ENCODE measurements at places on chromosomes 6 and 20.

DNA sequence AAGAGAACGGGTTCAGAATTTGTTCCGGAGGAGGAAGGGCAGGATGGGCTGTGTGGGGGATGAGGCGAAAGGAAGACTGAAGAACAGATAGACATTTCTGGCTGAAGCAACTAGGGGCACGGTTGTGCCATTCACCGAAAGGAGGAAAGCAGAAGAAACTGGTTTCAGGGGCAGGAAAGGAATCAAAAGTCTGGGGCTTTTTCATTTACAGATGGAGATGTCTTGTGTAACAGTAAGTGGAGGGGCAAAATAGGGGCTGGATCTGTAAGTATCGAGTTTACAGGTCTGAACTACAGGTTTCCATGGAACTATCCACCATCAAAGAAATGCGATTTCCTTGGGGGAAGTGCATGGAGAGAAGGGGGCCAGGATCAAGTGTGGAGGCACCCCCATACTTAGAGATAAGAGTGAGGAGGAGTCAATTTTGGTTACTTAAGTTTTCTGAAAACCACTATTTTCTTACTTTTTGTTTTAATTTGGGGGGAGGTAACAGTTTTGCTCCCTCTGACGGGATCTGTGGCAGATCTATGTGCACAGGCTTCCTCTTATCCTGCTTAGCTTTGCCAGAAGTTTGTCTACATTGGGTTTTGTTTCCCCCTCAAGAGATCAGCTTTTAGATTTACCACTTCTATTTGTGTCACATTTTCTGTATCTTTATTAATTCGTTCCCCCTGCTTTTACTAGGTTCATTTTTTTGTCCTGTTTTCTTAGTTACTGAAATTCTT is 120.1 kb downstream of the SLC23A2 start:
- no peak for DNase-seq

- no peak for DNase-seq
Measured at GRCh38 chr20:18981962-18982539, 168.5 kb downstream of the SCP2D1 start.

DNA sequence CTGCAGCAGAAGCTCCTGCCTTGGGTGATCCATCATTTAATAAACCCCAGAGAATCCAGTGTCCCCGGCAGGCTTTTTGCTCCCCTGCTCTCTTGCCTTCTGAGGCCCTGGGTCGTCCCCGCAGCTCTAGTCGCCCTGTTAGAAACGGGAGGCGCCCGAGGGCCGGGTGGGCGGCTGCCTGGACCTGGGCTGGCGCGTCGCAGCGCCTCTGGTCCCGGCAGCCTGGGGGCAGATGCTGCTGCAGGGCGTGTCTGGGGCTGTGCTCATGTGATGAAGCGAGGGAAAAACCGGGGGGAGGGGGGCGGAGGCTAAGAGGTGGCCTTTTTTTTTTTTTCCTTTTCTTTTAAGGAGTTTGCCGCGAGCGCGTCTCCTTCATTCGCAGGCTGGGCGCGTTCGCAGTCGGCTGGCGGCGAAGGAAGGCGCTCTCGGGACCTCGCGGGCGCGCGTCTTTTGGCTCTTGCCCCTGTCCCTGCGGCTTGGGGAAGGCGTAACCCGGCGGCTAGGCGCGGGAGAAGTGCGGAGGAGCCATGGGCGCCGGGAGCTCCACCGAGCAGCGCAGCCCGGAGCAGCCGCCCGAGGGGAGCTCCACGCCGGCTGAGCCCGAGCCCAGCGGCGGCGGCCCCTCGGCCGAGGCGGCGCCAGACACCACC is 394 bp downstream of the AKAP12 start:
- DNase-seq, result no peak

GRCh38 chr6:51706086-51706485 is 381.3 kb downstream of the PKHD1 start:
- no peak for DNase-seq

- no peak for DNase-seq
Measured at GRCh38 chr20:1626528-1627199, 6.9 kb upstream of the SIRPB1 start.

GRCh38 chr6:74551896-74552295 is 654.0 kb downstream of the COL12A1 start:
- no peak for DNase-seq

GRCh38 chr20:52349806-52350205 is 158.2 kb upstream of the ZFP64 start:
- DNase-seq, result no peak

DNA sequence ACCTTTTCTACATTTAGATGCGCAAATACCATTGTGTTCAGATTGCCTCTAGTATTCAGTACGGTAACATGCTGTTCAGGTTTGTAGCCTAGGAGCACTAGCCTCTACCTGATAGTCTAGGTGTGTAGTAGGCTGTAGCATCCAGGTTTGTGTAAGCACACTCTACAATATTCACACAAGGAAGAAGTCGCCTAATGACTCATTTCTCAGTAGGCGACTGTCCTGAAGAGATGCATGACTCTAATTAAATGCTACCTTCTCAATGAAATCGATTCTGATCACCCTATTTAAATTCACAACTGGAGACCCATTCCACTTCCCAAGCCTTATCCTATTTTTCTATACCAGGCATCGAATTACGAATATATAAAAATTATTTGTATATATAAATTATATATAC is 1.3 kb downstream of the MCUR1 start:
- no peak for DNase-seq

DNA sequence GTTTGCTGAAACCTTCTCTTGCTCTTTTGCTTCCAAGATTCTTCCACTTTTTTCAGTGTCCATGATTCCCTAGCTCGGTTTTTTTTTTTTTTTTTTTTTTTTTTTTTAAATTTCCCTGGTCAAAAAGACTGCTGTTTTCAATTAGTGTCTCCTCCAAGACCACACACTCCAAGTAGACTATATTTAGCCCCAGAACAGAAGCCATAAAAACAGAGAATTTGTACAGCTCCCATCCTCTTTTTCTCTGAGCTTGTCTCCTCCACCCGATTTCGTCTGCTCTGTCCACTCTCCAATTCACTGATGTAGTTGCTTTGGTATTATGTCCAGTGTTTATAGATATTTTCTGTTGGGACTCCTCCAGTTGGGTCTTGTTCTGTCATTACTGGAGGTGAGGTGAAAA is 37.6 kb downstream of the RSPH3 start:
- DNase-seq, result no peak

DNA sequence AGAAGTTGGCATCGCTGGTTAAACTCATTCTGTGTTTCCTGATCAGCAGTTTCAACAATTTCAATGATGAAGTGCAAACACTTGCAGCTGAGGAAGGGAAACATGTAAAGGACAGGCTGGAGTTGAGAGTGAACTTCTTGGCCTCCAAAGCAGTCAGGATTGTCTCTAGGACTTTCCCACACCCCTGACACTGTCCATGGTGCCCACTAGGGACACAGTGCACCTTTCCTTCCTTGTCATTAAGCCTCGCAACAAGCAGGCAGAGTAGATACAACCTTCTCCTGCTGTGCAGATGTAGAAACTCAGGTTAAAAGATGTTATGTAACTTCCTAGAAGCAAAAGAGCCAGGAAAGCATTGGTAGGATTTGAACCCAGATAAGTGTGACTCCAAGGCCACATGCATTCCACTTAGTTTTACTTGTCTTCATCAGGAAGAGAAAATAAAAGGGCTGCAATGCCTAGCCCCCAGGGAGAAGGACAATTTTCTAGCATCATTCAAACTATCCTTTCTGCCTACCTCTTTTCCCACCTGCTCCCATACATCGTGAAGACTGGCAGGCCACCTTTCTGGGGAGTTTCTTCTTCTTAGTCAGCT is 39.2 kb upstream of the IL17A start:
- no peak for DNase-seq

DNA sequence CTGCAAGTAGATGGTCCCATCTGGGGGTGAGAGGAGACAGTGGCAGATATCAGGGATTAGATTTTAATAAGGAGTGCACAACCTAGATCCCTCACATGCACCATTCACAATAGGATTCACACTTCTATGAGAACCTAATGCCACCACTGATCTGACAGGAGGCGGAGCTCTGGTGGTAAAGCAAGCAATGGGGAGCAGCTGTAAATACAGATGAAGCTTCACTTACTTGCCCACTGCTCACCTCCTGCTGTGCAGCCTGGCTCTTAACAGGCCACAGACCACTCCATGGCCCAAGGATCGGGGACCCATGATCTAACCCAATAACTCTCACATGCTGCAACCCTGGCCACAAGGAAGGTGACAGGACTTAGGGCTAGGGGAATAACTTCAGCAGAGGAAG is 75.4 kb downstream of the ZNF133 start:
- no peak for DNase-seq

DNA sequence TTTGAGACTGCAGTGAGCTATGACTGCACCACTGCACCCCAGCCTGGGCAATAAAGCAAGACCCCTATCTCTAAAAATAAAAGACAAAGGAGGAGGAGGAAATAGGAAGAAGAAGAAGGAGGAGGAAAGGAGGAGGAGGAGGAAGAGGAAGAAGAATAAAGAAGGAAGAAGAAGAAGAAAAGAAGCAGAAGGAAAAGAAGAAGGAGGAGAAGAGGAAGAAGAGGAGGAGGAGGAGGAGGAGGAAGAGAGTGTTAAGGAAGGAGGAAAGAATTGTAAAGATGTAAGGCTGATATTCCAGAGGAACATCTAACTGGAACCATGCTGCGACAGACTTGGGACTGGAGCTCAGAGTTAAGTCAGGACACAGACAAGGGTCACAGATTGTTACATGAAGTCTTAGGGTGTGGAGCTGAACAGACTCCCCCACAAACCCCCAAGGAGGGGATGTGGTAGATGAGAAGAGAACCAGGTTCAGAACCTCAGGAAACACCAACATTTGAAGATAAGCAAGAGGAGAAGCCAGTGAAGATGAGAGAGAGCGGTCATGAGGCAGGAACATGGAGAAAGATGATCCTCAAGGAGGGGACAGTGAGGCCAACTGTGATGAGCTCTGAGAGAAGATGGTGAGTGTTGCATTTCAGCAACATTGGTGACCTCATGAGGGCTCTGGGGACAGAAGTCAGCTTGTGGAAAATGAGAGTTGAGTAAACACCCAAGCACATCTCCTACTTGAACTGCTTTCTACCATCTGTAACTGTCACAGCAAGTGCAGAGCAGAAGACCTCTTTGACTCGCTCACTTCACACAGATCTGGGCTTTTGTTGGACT is 118.2 kb downstream of the CD164 start:
- DNase-seq, result no peak

DNA sequence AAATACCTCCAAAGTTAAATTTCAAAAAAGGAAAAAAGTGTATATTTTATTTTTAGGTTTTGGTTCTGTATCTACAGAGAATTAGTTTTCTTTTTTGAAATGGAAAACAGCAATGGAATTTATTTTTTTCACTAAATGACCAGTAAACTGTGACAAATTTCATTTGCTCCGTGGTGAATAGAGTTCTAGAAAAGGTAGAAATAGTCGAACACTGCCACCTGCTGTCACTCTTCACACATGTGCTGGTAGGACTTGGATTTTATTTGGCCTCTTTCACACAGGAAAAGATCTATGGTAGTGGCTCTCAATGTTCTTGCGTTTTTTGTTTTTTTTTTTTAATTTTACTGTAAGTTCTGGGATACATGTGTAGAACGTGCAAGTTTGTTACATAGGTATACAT is 312.5 kb downstream of the EYA4 start:
- no peak for DNase-seq

DNA sequence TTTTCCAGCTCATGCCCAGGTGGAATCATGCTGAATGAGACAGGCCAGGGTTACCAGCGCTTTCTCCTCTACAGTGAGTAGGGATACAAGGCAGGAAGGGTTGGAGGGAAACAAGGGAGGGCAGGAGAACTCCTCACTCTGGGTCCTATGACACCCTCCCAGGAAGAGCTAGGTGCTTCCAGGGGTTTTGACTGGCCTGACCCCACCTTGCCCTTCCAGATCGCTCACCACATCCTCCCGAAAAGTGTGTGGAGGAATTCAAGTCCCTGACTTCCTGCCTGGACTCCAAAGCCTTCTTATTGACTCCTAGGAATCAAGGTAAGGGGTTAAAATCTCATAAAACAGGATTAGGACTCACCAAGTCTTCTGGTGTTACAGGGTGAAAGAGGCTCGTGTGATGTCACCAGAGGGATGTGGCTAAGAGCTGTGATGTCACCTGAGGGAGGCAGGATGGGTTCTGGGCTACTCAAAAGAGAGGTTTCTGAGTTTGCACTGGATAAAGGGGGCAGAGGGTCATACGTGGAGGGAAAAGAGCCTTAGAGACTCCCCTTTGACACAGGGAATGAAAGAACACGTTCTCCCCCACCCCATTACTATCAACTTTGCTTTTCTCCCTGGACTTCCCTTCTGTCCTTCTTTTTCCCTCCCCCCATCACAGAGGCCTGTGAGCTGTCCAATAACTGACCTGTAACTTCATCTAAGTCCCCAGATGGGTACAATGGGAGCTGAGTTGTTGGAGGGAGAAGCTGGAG is 1.9 kb downstream of the APOM start:
- no peak for DNase-seq

DNA sequence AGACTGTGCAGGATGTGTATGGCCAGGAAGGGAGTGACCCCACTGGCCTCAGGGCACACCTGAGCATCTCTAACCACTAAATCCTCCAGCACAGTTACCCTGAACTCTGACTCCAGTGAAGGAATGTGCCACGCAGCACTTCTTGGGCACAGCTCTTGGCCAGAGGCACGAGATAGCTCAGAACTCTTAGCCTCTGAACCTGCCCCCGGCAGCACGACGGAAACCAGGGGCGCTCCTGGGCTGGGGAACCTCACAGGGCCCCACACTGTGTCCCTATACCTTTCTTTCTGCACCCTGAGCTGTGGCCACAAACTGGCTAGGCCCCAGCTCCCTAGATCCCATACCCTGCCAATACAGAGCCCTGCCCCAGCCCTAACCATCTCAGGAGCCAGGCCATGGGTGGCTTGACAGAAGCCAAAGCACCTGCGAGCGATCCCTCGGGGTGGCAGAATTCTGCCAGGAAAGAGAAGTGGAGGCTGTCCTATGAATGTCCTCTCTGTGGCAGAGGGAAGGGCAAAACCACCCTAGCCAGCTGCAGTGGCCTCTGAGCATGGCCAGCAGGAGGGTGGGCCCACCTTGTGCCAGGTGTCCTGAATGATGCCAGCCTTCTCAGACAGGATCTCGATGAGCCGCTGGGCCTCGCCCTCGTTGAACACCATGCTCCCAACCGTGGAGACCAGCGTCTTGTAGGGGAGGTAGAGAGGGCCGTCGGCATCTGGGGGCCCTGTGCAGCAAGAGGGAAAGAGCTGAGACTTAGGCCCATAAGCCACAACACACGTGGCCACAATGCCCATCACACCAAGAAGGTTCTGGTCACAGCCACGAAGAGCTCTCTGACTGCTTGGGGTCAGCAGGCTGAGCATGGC is 39.4 kb downstream of the RRBP1 start:
- no peak for DNase-seq

GRCh38 chr6:114592506-114592905 is 249.7 kb upstream of the HS3ST5 start:
- DNase-seq, result no peak

- DNase-seq, result no peak
Measured at GRCh38 chr6:124962639-124963415, 590 bp downstream of the RNF217 start.

GRCh38 chr6:22828179-22829062 is 259.1 kb downstream of the HDGFL1 start:
- DNase-seq, result no peak

GRCh38 chr20:14609328-14610221 is 272.2 kb upstream of the FLRT3 start:
- no peak for DNase-seq
